ENCODE measurements at places on chromosomes 16 and 17.

GRCh38 chr17:57662644-57663308, 82.3 kb downstream of the CCDC182 start:
- DNase-seq = peak; percentile 97

GRCh38 chr17:74453665-74454196, 12.7 kb upstream of the CD300A start:
- no peak for DNase-seq

DNA sequence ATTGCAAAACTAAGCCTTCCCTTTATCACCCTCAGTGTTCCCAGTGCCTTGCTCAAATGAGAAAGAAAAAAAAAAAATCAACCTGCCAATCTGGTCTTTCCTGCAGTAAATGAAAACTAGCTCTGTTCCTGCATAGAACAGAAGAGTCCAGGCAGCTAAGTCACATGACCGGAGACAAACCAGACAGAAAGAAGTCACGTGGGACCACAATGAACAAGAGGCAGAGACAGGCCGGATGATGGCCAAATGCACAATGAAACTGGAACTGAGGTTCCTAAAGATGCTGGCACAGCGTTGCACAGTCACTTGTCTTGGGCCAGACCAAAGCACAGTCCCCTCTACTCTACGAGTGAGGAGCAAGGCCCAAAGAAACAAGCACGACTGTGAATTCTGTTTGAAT, 172.5 kb downstream of the GRIN2A start:
- no peak for DNase-seq

DNA sequence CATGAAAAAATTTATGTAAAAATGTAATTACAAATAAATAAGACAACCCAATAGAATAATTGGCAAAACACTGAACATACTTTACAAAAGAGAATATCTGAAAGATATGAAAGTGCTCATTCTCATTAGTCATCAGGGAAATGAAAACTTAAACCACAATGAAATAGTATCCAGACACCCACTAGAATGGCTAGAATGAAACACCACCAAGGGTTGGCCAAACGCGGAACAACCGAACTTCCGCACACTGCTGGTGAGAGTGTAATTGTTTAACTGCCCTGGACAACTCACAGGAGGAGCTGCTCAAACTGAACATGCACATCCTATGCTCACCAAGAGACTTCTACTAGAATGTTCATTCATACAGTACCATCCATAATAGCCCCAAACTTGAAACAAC, 5.8 kb upstream of the ZDHHC7 start:
- no peak for DNase-seq

DNA sequence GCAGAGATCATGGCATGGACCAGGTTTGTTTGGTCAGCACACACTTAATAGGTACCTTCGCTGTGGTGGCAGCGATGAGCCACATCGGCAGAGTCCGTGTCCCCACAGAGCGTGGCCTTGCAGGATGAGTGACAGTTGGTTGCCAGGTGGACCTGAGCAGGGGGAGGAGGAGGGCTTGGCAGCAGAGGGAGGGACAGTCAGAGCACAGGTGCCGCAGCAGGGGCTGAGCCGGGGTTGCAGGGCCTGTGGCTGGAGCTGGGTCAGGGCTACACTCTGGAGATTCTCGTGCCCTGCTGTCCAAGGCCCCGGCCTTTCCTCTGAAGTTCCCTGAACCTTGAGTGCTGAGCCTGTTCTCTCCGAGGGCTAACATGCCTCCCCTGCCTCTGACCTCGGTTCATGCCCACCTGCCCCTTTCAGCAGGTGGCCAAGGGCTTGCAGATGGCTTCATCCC, 24.8 kb downstream of the POLR3E start:
- no peak for DNase-seq

DNA sequence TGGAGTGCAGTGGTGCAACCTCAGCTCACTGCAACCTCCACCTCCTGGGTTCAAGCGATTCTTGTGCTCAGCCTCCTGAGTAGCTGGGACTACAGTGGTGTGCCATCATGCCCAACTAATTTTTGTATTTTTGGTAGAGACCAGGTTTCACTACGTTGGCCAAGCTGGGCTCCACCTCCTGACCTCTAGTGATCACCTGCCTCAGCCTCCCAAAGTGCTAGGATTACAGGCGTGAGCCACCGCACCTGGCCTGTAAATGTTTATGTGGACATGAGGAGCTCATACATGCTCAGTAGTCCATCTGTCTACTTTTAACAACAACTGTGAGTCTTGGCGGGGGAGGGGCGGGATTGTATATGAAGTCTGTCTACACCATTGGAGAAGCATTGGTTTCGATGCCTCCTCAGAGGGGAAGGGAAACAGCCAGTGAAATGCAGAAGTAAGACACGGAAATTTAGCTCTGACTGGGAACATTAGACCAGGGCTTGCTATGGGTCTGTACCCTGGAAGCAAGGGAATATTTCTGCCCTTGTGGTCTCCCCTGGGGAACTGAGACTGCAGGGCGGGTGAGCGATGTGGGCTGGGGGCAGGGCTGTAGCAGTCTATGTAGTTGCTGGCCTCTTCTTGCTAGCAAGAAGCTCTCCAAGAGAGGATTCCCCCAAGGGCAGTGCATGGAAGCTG, 9.3 kb downstream of the NUBP1 start:
- no peak for DNase-seq

DNA sequence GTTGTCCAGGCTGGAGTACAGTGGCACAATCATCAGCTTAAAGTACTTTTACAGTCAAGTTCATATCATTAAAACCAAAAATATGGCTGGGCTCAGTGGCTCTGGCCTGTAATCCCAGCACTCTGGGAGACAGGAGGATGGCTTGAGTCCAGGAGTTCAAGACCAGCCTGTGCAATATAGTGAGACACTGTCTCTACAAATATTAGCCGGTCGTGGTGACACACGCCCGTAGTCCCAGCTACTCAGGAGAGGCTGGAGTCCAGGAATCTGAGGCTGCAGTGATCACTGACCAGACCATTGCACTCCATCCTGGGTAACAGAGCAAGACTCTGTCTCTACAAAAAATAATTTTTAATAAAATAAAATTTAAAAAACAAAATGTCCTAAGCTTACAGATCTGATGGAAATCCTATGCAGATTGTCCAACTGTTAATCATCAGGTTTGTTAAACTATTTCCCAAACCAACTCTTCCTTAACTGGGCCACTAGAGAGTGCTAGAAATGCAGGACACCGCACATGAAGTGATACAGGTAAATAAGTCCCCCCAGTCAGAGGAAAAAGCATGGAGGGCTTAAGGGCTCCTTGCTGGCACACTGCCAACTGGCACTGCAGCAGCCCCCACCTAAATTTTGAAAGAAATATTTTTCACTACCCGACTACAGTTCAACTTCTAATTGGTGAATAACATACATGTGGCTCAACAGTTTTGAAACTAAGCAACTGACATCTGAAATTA, 2.8 kb downstream of the USP22 start:
- peak; percentile 67 for DNase-seq

GRCh38 chr17:80382956-80383355, 32.0 kb upstream of the ENDOV start:
- DNase-seq = no peak

- DNase-seq = no peak
Observed at GRCh38 chr17:81050645-81051625, 16.0 kb downstream of the BAIAP2 start.

- DNase-seq = no peak
Observed at GRCh38 chr16:67183-67791, 5.1 kb downstream of the RHBDF1 start.

DNA sequence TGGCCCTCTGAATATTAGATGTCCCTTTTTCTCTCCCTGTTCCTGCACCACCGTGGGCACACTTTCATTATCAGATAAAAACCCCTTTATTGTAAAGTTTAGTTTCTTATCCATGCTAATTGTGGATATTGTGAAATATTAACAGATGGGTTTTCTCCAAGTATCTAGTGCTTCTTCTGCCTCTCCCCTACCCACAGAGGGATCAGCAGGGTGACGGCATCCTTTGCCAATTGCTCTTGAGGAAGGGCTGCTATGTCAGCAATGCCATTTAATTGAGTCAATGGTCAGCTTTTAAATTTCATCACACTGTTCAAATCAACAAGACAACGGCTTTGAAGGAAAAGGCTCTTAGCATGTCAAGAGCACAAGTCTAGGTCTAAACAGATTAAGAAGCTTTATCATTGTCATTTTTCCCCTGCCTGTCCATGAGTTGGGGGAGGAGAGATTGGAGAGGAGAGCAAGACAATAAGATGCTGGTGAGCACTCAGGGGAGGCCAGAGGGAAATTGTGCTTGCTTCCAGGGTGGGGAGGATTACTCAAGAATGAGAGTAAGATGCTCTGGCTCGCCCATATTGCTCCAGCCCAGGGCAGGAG, 443.0 kb upstream of the CCL2 start:
- no peak for DNase-seq

- no peak for DNase-seq
Observed at GRCh38 chr17:6536566-6537065, 19.7 kb downstream of the PITPNM3 start.

GRCh38 chr16:86578061-86578599, at the start of gene FOXL1:
TSS of gene FOXL1 (plus strand) at chr16:86578549. CDS start at chr16:86578724, 175 bp downstream.
- DNase-seq = no peak

- no peak for DNase-seq
Observed at GRCh38 chr17:28118362-28118761, 75.9 kb downstream of the NLK start.

DNA sequence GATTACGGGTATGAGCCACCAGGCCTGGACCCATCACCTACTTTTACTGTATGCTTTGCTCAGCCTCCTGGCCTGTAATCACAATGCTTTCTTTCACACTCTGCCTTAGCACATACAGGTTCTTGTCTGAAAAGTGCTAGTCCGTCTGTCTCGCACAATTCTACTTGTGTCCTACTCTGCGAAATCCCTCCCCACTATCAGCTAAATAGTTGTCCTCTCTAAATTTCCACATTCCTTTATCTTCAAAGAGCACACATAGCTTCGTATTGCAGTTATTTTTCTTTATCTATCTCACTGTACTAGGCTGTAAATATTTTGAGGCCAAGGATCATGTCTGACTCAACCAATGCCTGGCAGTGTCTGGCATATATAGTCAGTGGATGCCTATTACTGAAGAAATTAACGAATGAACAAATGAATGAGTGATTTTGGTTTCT, 38.5 kb upstream of the ETV4 start:
- no peak for DNase-seq

DNA sequence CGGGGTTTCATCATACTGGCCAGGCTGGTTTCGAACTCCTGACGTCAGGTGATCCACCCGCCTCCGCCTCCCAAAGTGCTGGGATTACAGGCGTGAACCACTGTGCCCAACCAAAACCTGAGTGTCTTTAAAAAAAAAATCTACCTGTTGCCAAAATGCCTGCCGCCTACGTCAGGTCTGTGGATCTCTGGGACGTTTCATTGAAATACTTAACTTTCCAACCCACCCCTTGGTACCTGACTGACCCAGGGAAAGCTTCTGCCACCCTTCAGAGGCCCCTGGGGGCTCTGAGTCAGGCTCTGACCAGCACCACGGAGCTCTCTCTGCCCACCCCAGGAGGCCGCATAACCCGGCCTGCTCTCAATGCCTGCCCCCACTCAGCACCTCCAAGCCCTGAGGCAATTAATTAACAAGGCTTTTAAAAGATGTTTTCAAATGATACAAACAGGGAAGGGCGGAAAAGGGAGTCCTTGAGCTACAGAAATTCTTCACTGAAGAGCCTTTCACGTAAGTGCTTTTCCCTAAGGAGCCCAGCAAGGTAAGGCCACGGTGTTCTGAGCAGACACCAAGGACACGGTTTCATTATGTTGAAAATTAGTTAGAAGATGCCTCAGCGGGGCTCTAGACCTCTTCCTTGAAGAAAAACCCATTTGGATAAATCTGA, 29.3 kb upstream of the GSG1L start:
- DNase-seq = peak; percentile 65

GRCh38 chr16:4936991-4937781, at the start of gene PPL:
TSS of gene PPL (minus strand) at chr16:4937148. CDS start at chr16:4937045, 103 bp downstream.
- DNase-seq = peak; percentile 98

- DNase-seq = peak; percentile 54
Observed at GRCh38 chr17:1724869-1725641, 551 bp downstream of the WDR81 start.

DNA sequence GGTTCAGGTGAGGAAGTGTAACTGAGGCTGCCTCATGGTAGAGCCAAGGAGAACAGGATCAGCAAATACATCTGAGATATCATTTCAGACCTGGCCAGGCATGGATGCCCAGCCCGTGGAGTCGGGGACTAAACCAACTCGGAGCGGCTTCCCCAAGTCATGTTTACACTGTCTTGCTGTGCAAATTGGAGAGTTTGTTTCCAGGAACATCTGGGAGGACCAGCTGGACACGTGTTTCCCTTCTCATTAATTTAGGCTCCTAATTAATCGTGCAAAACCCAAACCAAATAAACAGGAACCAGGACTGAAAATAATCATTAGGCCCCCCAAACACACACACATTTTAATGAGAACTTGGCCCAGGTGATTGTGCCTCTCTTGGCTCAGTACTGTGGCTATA, 70.9 kb upstream of the SALL1 start:
- no peak for DNase-seq

- no peak for DNase-seq
Observed at GRCh38 chr16:57668630-57669475, 747 bp downstream of the ADGRG3 start.

GRCh38 chr17:4771519-4772234, at the start of gene TM4SF5:
TSS of gene TM4SF5 (plus strand) at chr17:4771886. CDS start at chr17:4771923, 37 bp downstream.
- no peak for DNase-seq

DNA sequence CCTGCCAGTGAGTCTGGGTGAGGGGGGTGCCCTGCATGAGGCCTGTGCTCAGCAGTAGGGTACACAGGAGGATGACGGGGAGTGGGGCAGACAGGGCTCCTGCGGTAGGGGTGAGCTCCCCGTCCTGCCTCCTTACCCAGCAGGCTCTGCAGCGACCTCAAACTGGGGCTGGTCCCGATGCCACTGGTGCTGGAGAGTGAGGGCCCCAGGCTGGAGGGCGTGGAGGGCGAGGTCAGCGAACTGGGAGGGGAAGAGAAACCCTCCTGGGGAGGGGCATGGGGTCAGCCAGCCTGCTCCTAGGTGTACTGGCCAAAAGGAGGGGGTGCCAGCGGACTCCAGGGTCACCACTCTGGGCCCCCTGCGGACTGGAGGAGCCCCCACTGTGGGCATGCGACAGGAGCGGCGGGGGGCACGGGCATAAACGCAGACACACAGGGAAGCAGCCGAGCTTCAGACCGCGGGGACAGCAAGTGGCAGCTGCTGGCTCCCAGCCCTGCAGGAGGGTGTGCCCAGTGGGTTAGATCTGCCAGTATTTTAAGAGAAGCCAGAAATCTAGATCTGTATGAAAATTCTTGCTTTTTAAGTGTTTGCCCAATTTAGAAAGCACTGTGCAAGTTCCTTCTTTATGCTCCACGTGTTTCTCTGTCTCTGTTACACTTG, 9.0 kb upstream of the VASN start:
- no peak for DNase-seq

- peak; percentile 11 for DNase-seq
Observed at GRCh38 chr17:13480877-13481276, 120.9 kb downstream of the HS3ST3A1 start.
